ENCODE measurements at places on chromosomes 1 and 21. TPM values are rescaled to one million over a fixed set of nuclear protein-coding genes. Genes with fewer than 3 reads are reported as not detected.
A peak's percentile ranks its signal among the peaks of the same experiment; 100 is the strongest.

- peak; percentile 28 for DNase-seq
These were observed 69.4 kb downstream of the LRRC8D start for GRCh38 chr1:89890085-89890752.

GRCh38 chr1:42221952-42222606, 57.5 kb upstream of the GUCA2A start:
- DNase-seq, result no peak

GRCh38 chr1:206081856-206082255, 28.9 kb downstream of the RHEX start:
- DNase-seq, result no peak

The LYPD8 gene
- total RNA-seq, result not detected

The ARHGAP30 gene
- 0.39 TPM for total RNA-seq

The ABCG1 gene
- 1.6 TPM for total RNA-seq

All from HCT116 (cell line).